Smooth muscle cell of the umbilical artery (primary cell): ENCODE measurements at places on chromosomes 4 and X. TPM values are rescaled to one million over a fixed set of nuclear protein-coding genes. Genes with fewer than 3 reads are reported as not detected.

Gene OTC
- total RNA-seq = not detected in 2 replicates

Gene FGD1
- 3.3 and 9.5 TPM in 2 replicates for total RNA-seq

Gene GRIA3
- total RNA-seq = 25.1 and 25.8 TPM in 2 replicates

Gene TBX22
- total RNA-seq = not detected in 2 replicates

Gene CDKL5
- 3.6 and 5.0 TPM in 2 replicates for total RNA-seq

Gene SEC24B
- 15.1 and 23.9 TPM in 2 replicates for total RNA-seq

Gene SCD5
- 12.2 and 13.5 TPM in 2 replicates for total RNA-seq

Gene DGAT2L6
- total RNA-seq = not detected in 2 replicates
